ENCODE measurements at places on chromosomes 3 and 15.

DNA sequence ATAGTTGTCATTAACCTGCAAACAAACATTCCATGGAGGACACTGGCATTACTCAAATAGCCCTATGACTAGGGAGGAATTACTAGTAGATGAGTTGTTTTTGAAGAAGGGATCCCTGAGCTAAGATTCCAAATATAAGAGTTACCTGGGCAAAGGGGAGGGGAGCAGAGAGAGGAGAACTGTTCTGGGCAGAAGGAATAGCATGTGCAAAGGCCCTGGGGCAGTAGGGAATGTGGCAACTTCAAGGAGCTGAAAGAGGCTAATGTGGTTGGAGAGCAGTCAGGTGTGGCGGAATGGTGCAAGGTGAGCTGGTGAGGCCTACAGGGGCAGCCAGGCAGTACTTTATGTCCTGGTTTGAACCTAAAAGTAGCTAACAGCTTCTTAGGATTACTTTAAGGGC, 5.8 kb upstream of the IL17RD start:
- DNase-seq, result no peak

DNA sequence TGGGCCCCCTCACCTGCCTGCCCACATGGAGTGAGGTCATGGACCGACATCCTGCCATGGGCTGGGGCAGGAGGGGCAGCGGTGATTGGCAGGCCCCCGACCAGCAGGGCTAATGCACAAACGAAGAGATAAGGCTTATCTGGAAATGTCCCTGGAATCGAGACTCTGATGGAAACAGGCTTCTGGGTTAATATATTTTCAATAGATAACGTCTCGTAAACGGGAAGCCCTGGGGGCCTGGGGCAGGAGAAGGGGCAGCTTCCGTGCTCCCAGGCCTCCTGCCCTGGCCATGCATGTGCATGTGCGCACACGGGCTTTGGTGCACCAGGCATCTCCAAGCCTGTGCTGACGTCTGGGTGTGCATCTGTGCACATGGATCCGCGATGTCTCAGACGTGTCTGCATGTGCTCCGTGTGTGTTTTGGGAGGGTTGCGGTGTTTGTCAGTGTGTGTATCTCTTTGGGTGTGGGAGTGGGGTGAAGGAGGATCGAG, 55.1 kb downstream of the DNAJB8 start:
- no peak for DNase-seq

GRCh38 chr15:70269311-70269911, 171.7 kb upstream of the TLE3 start:
- DNase-seq, result no peak

GRCh38 chr3:187950671-187951070, 203.3 kb upstream of the LPP start:
- DNase-seq, result no peak
